Endodermal cell (in vitro differentiated cells): ENCODE measurements at places on chromosomes 11 and 22. TPM values are rescaled to one million over a fixed set of nuclear protein-coding genes. Genes with fewer than 3 reads are reported as not detected.

The TSSC4 gene
- 20.3 to 53.2 TPM (median 47.2 TPM) in 3 replicates for total RNA-seq

The OR10A5 gene
- not detected in 3 replicates for total RNA-seq

The SEC14L6 gene
- total RNA-seq = 1.0 to 2.1 TPM (median 2.0 TPM) in 3 replicates

The PAX6 gene
- total RNA-seq = 6.8 to 24.0 TPM (median 8.2 TPM) in 3 replicates

The RAB39A gene
- total RNA-seq = 4.6 and 4.8 TPM in 2 replicates

The DERL3 gene
- 6.9 to 14.3 TPM (median 7.6 TPM) in 3 replicates for total RNA-seq

The MAPK8IP2 gene
- total RNA-seq = 0.38 to 1.2 TPM (median 1.1 TPM) in 3 replicates

The TMEM45B gene
- not detected in 2 replicates for total RNA-seq

The TRIM49 gene
- total RNA-seq = not detected in 3 replicates

The CCDC81 gene
- 33.3 and 36.6 TPM in 2 replicates for total RNA-seq

The YPEL4 gene
- total RNA-seq = not detected in 2 replicates

GRCh38 chr11:126598344-126599216 is 243.1 kb downstream of the ST3GAL4 start:
- no peaks in the 10 kb centered on the region for H3K36me3 ChIP-seq
- H3K27ac ChIP-seq = peak overlapping the region; percentile 75
- no peaks in the 10 kb centered on the region for H3K27me3 ChIP-seq
- no peak for DNase-seq
- H3K4me3 ChIP-seq = no peak overlapping the region

DNA sequence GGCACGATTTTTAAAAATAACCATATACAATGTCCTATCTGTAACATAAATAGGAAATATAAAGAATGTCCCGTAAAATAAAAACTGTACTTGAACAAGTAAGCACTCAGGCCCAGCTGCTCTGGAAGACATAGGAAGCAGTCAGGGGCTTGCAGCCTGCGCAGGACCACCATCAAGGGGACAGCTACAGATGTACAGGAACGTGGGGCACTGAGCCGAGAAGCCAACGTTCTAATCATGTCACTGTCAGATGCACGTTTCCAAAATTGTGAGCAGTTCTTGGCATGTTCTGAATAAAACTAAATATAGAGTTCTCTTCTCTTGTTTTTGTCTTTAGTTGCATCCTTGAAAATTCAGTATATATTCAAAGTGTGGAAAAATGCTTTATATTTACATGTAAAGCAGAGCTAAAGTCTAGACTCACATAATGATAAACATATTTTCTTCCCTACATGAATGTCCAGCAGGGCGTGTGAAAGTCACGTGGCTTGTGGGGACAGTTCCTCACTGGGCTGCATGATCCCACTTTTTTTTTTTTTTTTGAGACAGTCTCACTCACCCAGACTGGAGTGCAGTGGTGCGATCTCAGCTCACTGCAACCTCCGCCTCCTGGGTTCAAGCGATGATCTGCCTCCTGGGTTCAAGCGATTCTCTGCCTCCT is 28.4 kb upstream of the TSPAN18 start:
- H3K27ac ChIP-seq = no peak overlapping the region
- no peaks in the 10 kb centered on the region for H3K36me3 ChIP-seq
- DNase-seq = no peak
- no peaks in the 10 kb centered on the region for H3K4me1 ChIP-seq

DNA sequence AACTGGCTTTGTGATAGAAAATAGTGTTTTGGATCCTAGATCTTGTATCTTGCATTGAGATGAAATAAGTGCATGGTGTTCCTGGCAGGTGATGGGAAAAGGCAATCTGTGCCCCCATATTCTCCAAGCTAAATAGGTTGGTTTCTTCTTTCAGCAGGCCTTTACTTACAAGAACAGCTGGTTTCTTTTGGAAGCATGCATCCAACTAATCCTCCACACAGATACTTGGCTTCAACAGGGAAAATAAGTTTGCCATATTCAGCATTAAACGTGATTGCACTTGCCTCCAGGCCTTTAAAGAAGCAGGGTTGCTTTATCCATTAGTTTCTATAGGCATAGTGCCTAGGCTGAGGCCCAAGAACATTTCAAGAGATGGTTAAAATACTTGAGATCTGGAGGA is 59.9 kb downstream of the APIP start:
- H3K36me3 ChIP-seq = no peaks in the 10 kb centered on the region
- H3K4me1 ChIP-seq = peaks cover 13% of the 10 kb centered on the region
- no peaks in the 10 kb centered on the region for H3K27me3 ChIP-seq
- H3K4me3 ChIP-seq = no peak overlapping the region

DNA sequence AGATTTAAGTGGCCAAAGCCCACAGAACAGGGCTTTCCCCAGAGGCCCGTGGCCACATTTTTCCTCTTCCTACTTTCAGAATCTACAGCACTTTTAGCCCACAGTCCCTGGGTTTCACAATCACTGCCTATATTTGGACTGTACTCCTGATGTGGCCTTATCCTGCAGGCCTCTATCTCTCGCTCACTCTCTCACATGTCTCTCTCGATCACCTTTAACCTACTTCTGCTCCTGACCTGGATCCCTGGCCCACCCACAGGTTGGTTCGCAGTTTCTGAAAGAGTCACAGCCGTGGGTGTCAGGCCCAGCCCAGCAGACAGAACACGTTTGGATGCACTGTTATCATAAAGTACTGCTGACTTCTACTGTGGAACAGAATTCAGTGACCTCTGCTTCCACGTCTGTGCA is 55.5 kb downstream of the LARGE1 start:
- H3K27ac ChIP-seq = no peak overlapping the region
- H3K4me3 ChIP-seq = no peak overlapping the region
- H3K36me3 ChIP-seq = no peaks in the 10 kb centered on the region
- H3K27me3 ChIP-seq = peaks cover 24% of the 10 kb centered on the region
- H3K4me1 ChIP-seq = peaks cover 6% of the 10 kb centered on the region
- DNase-seq = no peak

GRCh38 chr11:42299780-42300179 is 840.3 kb upstream of the LRRC4C start:
- H3K4me3 ChIP-seq = no peak overlapping the region
- no peak for DNase-seq
- H3K27ac ChIP-seq = no peak overlapping the region
- H3K4me1 ChIP-seq = no peaks in the 10 kb centered on the region
- no peaks in the 10 kb centered on the region for H3K27me3 ChIP-seq
- no peaks in the 10 kb centered on the region for H3K36me3 ChIP-seq

DNA sequence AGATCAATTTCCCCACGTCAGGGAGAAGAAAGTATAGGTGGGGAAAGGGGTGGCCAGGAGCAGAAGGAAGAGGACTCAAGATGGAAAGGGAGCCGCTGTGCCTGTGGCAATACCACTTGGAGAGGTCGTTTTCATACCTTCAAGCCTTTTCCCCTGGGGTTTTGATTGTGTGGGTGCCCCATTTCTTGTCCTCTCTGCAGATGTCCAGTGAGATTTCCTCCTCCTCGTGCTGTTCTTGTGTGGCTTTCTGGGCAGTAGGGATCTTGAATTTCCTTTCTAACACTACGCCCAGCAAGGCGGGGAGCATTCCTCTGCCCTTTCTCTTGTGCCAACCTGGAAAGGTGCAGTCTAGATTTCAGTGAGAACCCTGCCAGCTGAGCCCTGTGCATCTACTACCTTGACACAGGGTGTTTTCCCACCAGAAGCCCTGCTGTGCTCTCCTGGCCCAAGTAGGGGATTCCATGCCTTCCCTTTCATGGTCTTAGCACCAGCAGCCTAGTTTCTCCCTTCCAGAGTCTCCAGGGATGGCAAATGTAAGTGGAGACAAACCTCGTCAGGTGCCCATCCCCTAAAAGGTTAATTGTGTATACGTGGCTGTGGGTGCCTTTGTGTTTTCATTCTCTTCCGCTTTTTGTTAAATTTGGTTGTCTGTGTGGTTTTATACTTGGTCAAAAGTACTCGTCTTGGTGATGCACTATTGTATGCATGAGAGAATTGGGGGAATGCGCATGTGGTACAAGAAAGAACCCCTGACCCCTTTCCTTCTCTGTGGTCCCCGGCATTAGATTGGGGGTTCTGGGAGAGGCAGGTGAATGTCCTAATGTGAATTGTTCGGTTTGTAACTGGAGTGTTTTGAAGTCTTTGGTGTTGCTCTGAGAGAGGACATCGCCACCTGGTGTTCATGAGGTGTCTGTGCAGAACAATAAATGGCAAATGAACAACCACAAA is 71.4 kb upstream of the MPEG1 start:
- no peaks in the 10 kb centered on the region for H3K36me3 ChIP-seq
- no peaks in the 10 kb centered on the region for H3K4me1 ChIP-seq
- peak; percentile 71 for DNase-seq

GRCh38 chr22:25484521-25485315 is 79.8 kb upstream of the GRK3 start:
- H3K27me3 ChIP-seq = no peaks in the 10 kb centered on the region
- H3K4me3 ChIP-seq = no peak overlapping the region
- no peaks in the 10 kb centered on the region for H3K36me3 ChIP-seq
- DNase-seq = no peak

DNA sequence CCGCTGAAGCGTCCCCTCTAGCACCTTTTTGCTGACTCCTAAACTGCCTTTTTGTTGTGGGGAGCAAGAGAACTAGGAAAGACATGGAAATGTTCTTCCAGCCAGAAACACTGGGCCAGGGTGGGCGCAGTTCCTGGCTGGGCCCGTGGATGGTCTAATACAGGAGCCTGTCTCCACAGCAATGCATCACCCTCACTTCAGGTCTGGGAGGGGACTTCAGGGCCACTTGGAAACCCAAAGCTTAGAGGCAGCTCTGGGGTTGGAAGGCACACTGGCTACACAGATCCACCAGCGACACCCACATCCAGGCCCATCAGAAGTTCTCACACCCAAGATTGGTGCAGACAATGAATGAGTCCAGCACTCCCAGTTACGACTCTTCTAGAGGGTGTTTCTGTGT is 120.3 kb downstream of the ETS1 start:
- H3K27me3 ChIP-seq = no peaks in the 10 kb centered on the region
- DNase-seq = no peak
- no peak overlapping the region for H3K27ac ChIP-seq
- H3K4me3 ChIP-seq = no peak overlapping the region
- no peaks in the 10 kb centered on the region for H3K4me1 ChIP-seq

GRCh38 chr11:64007629-64008282 is 21.5 kb downstream of the OTUB1 start:
- peaks cover 44% of the 10 kb centered on the region for H3K27me3 ChIP-seq
- no peak overlapping the region for H3K27ac ChIP-seq
- H3K4me3 ChIP-seq = peak overlapping the region; percentile 58
- DNase-seq = peak; percentile 88
- no peaks in the 10 kb centered on the region for H3K36me3 ChIP-seq

GRCh38 chr11:86551288-86552092 is 120.9 kb downstream of the ME3 start:
- H3K36me3 ChIP-seq = no peaks in the 10 kb centered on the region
- H3K27me3 ChIP-seq = no peaks in the 10 kb centered on the region
- H3K4me1 ChIP-seq = peaks cover 4% of the 10 kb centered on the region
- DNase-seq = no peak

DNA sequence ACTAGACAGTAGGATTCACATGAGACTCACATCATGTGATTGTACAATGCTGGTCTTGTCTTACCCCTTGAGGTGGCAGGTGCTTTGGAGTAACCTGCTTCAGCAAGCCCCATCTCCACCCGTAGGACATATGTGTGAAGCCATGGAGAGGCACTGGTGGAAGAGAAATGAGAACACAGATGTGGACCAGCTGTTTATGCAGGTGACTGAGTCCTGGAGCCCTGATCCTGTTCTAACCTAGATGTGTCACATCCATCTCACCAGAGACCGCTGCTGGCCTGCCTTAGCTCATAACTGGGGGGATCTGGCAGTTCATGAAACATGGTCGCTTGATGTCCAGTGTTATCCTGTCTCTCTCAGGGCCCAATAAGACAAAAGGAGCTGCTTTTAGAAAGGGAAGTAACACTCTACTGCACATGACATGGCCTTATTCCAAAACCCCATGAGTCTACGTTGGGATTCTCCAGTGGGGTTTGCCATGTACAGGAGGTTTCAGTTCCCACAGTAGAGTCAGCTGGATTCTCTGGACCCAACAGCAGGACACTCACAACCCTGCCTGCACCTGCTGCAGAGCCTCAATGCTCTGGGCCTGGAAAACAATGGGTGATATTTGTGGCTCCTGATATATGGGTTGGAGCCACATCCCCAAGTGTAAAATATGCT is 62.0 kb downstream of the GGTLC2 start:
- H3K27me3 ChIP-seq = peaks cover 31% of the 10 kb centered on the region
- no peaks in the 10 kb centered on the region for H3K4me1 ChIP-seq
- H3K27ac ChIP-seq = no peak overlapping the region
- H3K4me3 ChIP-seq = no peak overlapping the region
- H3K36me3 ChIP-seq = no peaks in the 10 kb centered on the region

GRCh38 chr22:37242395-37242918 is 1.6 kb downstream of the RAC2 start:
- no peaks in the 10 kb centered on the region for H3K27me3 ChIP-seq
- H3K27ac ChIP-seq = no peak overlapping the region
- no peak overlapping the region for H3K4me3 ChIP-seq

- DNase-seq = no peak
- no peaks in the 10 kb centered on the region for H3K4me1 ChIP-seq
- H3K27ac ChIP-seq = no peak overlapping the region
Observed at GRCh38 chr11:128214263-128214662, 373.1 kb downstream of the ETS1 start.

- H3K27me3 ChIP-seq = no peaks in the 10 kb centered on the region
- no peak overlapping the region for H3K4me3 ChIP-seq
- no peaks in the 10 kb centered on the region for H3K36me3 ChIP-seq
Observed at GRCh38 chr22:33688903-33689302, 231.4 kb downstream of the LARGE1 start.

DNA sequence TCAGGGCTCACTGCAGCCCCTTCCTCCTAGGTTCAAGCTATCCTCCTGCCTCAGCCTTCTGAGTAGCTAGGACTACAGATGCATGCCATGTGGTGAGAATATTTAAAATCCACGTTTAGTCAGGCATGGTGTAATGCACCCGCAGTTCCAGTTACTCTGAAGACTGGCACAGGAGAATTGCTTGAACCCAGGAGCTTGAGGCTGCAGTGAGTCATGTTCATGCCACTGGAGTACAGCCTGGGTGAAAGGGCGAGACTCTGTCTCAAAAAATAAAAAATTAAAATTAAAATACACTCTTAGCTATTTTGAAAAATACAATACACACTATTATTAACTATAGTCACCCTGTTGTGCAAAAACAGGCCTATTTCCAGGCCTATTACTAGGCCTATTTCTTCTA is 38.4 kb downstream of the NOX4 start:
- no peaks in the 10 kb centered on the region for H3K4me1 ChIP-seq
- H3K36me3 ChIP-seq = no peaks in the 10 kb centered on the region
- H3K4me3 ChIP-seq = no peak overlapping the region
- H3K27ac ChIP-seq = no peak overlapping the region

GRCh38 chr22:47600281-47600680 is 837.8 kb downstream of the TBC1D22A start:
- no peaks in the 10 kb centered on the region for H3K27me3 ChIP-seq
- H3K36me3 ChIP-seq = no peaks in the 10 kb centered on the region
- DNase-seq = no peak
- H3K27ac ChIP-seq = no peak overlapping the region

GRCh38 chr11:78202733-78203167 is 14.0 kb downstream of the USP35 start:
- no peak overlapping the region for H3K4me3 ChIP-seq
- no peaks in the 10 kb centered on the region for H3K27me3 ChIP-seq
- H3K4me1 ChIP-seq = peaks cover 10% of the 10 kb centered on the region
- H3K27ac ChIP-seq = no peak overlapping the region

GRCh38 chr22:45201678-45202332 is 38.1 kb downstream of the NUP50 start:
- H3K36me3 ChIP-seq = peaks cover 11% of the 10 kb centered on the region
- H3K27me3 ChIP-seq = no peaks in the 10 kb centered on the region
- H3K4me1 ChIP-seq = peaks cover 37% of the 10 kb centered on the region
- peak overlapping the region; percentile 54 for H3K27ac ChIP-seq
- no peak overlapping the region for H3K4me3 ChIP-seq

- no peak overlapping the region for H3K27ac ChIP-seq
- H3K36me3 ChIP-seq = no peaks in the 10 kb centered on the region
- DNase-seq = no peak
- no peaks in the 10 kb centered on the region for H3K4me1 ChIP-seq
- H3K27me3 ChIP-seq = peaks cover 12% of the 10 kb centered on the region
Observed at GRCh38 chr11:1754376-1755150, 4.2 kb upstream of the IFITM10 start.
